ENCODE measurements at places on chromosomes 2 and 18.

GRCh38 chr2:240468303-240469238 lies 33.1 kb downstream of the GPC1 start:
- no peak for DNase-seq

- no peak for DNase-seq
Measured at GRCh38 chr2:82790206-82791021, 1668.7 kb downstream of the SUCLG1 start.

DNA sequence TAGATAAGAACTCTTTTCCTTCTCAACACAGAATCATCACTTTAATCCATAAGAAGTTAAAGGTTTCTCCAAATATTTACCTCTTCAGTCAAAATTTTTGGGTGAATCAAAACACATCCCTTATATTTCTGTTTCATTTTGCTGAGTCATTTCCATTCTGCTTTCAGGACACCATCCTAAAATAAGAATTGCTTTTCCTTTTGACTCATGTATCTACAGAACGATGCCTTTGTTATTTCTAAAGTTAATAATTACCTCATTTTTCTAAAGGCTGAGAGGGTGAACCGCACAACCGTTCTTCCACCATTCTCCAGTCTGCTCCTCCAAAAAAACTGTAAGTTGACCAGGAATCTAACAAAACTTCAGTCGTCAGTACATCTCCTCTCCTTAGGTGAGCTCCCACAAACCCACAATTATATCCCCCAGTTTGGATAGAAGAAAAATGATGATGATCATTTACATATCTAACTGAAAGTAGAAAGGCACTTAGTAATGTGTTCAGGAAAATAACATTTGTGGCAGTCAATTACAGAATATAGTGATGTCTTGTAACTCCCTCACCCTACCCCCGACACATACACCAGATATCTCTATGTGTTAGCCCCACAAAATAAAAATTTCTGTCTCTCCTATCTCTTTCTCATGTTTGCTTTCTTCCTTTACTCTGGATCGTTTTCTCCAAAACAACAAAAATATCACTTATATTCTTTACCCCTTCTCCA lies 162.5 kb downstream of the RAD51AP2 start:
- no peak for DNase-seq

DNA sequence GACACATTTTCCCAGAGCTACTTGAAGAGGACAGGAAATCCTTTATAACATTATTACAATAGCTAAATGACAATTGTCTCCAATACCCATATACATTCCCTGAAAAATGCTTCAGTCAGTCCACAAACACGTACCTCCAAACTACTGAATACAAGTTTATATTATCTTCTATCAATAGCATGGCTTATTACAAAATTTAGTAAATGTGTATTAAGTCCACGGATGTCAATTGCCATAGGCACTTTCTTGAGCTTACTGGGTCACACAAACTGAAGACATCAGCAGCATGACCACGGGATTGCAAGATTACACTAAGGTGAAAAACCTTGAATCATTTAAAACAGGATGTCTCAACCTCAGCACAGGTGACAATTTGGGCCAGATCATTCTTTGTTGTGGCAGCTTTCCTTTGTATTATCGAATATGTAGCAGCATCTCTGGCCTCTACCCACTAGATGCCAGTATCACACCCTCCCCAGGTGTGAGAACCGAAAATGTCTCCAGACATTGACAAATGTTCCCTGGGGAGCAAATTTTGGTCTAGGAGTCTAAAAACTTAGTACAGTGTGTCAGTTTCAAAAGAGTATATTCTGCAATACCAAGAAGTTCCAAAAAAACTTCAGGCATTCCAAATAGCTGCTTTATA lies 1.4 kb downstream of the MBD2 start:
- DNase-seq, result no peak

GRCh38 chr2:217047631-217048030 lies 187.8 kb upstream of the TNP1 start:
- DNase-seq, result no peak

- no peak for DNase-seq
Measured at GRCh38 chr2:137659616-137660015, 304.7 kb upstream of the HNMT start.

DNA sequence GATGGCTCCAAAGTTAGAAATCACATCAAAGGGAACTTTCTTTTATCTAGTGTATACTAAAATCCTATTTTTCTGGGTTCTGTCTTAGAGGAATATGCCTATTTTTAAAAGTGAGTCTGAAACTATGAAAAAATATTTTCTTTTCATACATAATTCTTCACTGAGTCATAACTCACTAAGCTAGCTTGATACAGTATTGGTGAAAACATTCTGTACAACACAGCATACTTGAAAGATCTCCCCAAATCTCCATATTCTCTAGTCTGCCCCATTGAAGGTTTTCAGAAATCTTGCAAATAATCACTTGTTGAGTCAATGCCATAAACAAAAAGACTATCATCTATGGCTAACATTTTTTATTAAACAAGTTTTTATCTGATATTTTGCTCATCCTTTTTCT lies 44.5 kb downstream of the COL3A1 start:
- DNase-seq, result no peak

DNA sequence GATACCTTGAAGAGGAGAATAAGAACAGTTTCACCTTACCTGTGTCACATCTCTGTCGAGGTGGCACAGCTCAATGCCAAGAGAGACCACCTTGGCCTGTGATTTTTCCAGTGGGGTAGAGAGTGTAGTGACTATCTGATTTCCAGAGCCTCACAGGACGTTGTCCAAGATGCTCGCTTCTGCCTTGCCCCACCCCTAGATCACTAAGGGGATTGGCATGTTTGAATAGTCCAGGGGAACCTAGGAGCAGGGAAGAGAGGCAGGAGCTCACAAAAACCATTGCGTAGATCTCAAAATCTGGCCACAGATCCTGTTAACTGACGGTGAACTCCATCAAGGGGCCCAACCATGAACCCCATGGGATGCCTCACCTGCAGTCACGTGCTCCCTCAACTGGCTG lies 24.2 kb downstream of the TMEM178A start:
- no peak for DNase-seq

DNA sequence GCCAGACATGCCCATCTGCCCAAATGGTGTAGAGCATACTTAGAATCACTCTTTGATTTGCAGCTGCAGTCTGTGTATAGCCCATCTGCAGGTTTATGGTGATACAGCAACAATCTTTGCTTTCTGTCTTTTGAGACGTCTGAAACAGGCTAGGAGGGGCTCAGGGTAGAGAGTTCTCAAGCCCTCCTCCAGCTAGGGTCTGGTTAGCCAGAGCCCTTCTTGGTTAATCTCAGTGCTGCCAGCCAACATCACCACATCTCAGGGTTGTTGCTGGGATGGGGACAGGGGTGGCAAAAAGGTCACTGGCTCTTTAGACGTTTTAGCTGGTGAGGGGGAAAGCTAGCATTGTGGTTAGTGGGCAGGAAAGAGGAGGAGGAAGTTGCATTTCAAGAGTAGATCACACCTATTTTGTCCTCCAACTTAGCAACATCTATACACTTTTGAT lies 136.6 kb upstream of the ACAA2 start:
- DNase-seq, result no peak

- DNase-seq, result no peak
Measured at GRCh38 chr2:96330407-96330806, 5.2 kb upstream of the NCAPH start.

DNA sequence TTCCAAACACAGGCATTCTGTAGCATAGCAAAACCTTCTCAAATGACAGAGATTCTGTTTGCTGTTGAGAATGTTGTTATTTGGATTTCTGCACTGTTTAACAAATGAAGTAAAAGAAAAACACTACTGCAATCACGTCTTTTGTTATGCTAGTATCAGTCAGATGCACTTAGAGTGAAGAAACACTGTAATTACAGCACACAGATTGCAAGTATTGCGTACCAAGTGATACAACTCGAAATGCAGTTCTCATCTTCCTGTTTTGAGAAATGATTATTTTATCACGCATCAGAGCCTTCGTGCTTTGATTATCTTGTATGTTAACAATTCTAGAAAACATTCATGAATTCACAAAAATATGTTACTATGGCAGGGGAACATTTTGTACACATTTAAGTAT lies 41.8 kb upstream of the KLF11 start:
- DNase-seq, result no peak

DNA sequence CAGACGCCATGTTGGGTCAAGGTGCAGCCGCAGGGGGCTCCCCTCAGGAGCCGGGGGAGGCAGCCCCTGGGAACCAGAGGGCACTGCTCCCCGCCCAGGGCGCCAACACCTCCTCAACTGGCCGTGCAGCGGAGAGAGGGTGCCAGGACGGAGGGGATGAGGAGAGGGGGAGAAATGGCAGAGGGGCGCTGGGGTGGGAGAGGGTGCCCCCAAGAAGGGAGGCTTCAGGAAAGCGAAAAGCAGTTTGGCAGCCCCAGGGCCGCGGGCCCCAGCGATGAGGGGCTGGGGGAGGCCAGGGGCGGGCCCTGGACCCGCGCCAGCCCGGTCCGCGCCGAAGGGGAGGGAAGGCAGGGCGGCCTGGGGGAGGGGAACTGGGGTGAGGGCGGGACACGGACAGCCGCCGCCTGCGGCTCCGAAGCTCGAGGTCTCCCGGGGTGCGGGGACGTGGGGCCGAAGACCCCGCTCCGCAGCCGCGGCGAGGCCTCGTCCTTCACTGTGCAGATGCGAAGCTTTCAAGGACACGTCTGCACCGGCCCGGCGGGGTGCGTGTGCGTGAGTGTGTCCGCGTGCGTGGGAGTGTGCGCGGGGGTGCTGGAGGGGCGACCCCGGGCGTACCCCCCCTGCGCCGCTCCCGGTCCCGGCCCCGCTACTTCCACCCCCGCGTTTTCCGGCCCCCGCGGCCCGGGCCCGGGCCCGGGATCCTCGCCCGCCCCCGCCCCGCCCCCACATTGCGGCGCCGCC lies 1.4 kb downstream of the DNMT3A start:
- DNase-seq, result no peak

GRCh38 chr2:18122544-18123210 lies 244.2 kb downstream of the KCNS3 start:
- no peak for DNase-seq

DNA sequence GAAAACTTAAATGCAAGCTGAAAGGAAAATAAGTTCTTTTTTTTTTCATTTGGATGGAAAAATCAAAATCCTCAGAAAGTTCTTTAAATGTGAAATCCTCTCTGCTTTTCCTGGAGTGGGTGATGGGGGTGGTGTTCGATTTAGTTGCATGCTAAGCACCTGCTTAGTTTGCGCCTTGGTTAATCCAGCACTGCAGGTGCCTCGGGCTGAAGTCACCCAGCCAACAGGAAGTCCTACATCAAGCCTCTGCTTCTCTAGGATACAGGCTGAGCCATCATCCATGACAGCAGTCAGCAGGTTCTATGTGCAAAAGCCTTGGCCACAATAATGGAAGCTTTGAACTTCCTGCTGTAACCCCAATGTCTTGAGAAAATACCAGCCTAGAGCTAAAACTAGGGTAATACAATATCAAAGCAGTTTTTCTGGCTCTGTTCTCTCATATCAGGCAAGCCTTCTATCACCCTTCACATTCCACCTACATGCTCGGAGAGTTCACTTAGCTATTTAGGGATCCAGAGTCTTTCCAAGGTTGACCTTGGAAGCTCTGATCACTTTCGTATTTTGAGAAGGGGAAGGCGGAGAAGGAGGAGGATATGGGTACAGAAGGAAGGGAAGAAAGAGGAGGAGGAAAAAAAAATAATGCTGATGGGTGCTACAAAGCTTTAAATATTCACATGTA lies 116.1 kb upstream of the LRRTM1 start:
- no peak for DNase-seq

GRCh38 chr2:215392687-215393270 lies 43.1 kb downstream of the FN1 start:
- DNase-seq, result no peak

DNA sequence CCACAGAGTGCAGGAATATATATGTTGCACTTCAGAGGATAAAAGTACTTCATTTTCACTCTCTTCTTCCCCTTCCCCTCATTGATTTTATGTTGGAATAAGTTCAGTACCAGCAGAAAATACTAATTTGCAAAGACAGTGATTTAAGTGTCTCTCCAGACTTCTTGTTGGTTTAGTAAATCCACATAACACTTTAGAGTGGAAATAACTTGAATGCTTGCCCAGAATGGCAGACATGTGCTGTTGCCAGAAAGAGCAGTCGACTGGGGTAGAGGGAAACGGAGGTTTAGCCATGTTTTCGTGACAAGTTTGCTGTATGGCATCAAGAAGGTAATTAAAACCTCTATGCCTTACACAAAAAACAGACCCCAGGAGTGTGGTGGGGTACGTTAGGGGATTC lies 246.0 kb upstream of the CXCR4 start:
- no peak for DNase-seq

DNA sequence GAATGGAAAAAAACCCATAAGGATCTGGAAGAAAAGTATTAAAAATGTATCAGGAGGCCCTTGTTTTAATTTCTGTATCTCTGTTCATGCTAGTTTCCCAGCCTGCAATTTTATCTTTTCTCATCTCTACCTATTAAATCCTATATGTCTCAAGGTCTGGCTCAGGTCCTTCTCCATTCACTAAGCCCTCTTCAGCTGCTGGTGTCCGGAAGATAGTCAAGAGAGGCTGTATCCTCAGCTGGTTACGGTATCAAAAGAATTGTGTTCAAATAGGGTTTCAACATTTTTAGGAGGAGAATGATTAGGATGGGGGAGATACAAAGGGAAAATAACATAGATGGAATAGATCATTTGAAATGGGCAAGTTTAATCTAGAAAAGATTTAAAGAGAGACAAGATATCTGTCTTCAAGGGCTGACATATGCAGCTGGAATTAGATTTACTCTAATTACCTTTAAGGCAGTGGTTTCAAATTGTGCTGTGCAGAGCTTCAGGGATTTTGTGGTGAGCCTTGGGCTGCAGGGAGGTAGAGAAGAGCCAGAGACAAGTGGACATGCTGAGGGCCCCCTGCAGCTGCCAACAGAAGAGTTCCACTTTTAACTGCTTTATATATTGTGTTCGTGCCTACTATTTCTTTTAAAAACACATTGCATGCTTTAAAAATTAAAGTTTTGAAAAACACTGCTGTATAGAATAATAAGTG lies 24.1 kb downstream of the GREB1L start:
- DNase-seq, result no peak

DNA sequence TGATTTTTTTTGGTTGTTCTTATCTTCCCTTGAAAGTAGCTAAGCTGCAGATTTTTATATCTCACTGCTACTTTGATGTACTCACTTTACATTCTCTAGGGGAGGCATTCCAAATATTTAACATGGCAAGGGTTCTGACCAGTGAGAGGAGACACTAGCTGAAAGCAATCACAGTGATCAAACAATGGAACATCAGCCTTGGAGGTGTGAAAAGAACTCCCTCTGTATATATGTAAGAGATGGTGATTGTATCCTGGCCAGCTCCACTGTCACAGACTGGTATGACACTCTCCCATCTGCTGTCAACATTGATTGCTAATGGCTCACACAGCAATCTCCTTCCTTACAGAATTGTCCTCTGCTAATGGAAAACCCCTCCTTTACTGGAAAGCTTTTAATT lies 291.7 kb upstream of the CDH19 start:
- no peak for DNase-seq

DNA sequence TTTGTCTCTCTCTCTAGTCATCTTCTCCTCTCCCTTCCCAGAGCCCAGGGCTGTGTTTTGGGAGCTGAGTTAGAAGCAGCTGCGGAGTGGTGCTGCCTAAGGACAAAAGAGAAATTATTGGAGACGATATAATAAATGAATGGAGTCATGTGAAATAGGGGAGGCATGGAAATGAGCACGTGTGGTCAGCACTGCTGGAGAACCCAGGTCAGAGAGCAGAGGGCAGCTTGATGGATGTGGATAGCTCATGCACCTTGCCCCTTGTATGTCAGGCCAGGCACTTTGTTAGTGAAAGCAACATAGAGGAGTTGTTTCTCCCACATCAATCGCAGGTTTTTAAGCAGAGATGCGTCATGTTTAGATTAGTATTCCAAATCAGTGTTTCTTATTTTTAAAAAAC lies 15.7 kb downstream of the TTR start:
- DNase-seq, result no peak

- no peak for DNase-seq
Measured at GRCh38 chr2:67412424-67412823, 15.3 kb downstream of the ETAA1 start.
